ENCODE measurements at places on chromosomes 3 and 15.

DNA sequence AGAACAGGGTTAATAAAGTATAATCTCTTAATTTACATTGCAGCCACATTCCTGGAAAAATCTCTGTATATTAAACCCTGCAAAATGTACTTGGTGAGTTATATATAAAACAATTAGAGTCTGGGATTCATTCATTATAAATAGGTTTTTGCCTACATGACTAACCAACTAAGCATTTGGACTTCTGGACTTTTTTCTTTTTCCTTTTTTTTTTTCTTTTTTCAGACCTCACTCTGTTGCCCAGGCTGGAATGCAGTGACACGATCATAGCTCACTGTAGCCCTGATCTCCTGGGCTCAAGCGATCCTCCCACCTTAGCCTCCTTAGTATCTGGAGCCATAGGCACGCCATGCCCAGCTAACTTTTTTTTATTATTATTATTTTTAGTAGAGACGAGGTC is 4.5 kb downstream of the DNAJC13 start:
- no peak for DNase-seq

- DNase-seq = no peak
Measured at GRCh38 chr3:85586018-85586417, 627.2 kb downstream of the CADM2 start.

- DNase-seq = peak; percentile 17
Measured at GRCh38 chr3:69999140-70000027, at the start of gene SAMMSON. Gene SAMMSON (plus strand): TSS chr3:69999733.

DNA sequence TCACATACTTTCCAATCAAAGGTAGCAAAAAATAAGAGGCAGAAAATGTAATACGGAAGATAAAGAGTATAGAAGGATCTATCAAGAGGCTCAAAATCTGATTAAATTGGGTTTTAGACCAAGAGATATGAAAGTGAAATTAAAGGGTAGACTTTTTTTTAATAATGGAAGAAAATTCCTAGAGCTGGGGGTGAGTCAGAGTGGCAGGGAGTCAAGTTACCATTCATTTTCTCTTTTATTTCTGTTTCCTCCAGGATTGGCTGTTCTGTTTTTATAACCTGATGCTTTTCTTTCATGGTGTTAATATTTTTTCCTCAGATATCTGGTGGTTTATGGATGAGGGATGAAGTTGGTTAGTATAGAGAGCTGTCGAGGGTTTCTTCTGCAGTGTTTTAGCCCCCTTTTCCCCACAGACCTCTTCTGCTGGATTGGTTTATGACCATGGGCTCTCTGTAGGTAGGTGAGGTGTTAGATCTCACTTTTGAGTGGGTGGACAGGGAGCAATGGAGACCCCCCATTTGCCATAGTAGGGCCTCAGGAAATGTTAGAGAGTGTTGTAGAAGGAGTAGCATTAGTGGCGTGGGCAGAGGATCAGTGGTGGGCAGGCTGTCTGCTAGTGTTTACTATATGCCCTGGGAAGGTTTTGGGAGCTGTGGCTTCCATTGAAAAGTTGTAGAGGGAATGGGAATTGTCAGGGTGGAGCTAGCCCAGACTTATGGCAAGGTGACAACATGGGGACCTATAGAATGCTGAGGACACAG is 201.6 kb upstream of the GOLGA6L4 start:
- no peak for DNase-seq

DNA sequence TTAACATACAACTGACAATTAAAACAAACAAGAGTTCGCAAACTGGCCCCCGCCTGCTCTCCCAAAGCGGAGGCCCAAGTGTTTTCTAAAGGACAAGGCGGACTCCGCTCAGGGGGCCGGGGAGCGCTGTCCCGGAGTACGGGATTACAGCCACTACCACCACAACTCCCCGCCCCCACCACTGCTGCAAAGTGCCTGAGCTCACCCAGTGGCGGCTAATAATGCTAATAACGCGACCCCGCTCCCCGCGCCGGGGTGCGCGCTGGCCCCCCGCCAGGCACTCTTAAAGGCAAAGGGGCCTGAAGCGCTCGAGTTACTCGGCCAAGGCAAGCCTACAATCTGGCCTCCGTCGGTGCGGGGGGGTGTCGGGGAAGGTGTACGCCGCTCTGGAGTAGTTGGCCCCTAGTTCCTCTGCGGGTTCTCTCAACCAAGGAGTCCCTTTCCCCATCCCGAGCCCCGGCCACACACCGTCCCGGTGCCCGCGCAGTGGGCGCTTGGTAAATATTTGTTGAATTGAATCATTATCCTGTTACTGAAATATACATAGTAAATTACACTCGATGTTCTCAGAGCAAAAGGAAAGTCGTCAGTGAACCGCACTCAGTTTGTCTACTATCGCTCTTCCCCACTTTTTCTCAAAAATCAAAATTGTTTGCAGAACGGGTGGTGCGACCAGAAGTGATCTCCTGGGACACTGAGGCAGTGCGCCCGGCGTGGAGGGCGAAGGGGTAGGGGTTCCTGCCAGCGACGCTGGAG is 827 bp downstream of the WNT5A start:
- DNase-seq = peak; percentile 76

DNA sequence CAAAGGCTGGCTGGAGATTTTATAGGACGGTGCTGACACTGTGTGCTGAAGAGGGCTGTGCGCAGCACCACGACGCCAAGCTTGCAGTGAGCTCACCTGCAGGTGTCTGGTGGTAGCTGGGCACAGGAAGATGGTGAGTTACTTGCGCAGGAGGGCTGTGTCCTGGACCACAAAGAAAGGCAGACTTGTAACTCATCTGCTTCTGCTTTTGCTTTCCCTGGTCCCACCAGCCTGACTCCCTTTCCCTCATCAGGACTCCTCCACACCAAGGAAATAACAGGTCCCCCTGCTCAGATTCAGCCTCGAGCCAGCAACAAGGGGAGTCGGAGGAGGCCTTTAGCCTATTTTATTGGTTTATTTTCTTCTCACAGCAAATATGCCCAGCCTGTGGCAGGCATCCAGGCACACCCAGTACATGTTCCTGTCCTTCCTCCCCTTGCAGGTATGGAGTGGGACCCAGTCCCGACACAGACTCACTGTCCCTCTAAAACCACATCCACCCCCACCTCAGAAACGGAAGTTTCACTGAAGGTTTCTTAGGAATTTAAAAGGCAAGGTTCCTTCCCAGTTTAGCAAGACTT is 35.6 kb upstream of the FLNB start:
- DNase-seq = no peak

DNA sequence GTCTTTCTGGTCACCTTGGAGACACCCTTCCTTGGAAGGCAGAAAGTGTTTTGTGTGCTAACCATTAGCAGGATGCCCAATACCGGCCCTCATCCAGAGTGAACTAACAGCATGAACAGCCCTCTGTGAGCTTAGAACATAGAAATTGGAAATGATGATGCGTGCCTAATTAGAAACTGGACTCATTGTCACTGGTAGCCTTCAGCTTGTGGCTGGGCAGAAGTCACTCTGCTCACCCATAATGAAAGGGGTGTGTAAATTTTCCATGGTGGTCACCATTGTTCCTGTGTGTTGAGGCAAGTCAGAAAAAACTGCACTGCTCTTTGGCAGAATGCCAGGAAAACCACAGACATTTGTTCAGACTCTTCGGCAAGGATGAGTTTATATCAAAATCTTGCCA is 74.7 kb upstream of the CNTN4 start:
- no peak for DNase-seq

DNA sequence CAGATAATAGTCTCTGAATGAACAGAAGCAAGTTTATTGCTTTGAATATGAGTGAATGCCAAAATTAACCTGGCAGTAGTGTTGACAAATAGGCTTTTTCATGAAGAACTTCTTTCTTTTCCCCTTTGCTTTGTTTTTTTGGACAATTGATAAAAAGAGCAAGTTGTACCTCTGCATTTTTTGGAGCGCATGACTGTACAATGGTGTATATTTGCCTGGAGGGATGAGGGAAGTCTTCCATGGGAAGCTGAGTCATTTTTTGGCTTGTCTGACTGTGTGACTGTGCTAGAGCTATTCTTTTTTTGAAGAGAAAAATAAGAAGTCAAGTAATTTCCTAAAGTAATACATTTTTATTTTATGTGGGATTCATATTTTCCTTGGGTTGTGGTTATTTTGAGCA is 186.9 kb downstream of the KLHL25 start:
- no peak for DNase-seq

DNA sequence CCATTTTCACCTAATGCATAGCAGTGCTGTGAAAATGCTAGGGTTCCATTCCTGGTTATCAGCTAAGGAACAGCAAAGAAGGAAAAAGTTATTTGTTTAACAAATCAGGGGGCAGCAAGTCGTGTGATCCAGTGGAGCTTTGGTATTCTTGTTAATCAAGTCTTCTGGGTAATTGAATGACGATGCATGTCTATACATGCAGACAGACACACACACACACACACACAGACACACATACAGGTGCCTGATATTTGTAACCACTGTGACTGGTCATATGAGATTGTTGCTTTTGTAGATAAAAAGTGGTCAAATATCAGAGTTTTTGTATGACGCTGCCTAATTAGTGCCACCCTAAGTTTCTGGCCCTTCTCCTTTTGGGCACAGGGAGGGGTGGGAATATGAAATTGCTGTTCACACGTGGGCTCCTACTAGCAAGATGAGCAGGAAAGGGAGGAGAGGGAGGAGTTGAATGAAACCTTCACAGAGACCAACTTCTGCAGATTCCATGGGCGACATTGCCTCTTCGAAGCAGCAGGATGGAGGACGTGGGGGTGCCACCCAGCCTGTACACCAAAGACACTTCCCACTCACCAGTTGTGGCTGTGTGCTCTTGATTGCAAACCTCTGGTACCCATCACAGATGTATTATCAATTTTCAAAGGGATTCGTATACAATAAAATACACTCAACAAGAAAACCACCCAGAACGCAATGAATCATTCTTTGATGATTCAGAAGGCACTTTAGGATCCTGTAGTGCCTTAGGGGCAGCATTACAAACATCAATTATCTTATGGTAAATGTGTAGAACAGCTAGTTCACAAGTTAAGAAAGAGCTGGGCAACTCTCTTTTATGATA is 281.9 kb upstream of the ICE2 start:
- no peak for DNase-seq

DNA sequence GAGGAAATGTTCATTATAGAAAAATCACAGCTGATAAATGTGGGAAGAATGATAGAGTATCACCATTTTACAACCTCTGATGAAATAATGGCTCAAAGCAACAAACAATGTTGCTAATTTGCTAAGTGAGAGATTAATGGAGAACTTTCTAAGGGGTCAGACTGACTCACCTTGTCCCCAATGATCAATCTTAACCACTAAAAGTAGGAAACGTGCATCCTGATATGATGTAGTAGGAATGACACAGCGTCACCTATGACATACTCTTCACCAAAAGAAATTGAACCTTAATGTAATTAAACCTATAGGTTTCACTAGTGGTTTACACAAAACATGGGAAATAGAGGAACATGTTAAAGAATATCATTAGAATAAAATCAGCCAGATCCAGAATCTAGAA is 35.1 kb upstream of the MLF1 start:
- no peak for DNase-seq

DNA sequence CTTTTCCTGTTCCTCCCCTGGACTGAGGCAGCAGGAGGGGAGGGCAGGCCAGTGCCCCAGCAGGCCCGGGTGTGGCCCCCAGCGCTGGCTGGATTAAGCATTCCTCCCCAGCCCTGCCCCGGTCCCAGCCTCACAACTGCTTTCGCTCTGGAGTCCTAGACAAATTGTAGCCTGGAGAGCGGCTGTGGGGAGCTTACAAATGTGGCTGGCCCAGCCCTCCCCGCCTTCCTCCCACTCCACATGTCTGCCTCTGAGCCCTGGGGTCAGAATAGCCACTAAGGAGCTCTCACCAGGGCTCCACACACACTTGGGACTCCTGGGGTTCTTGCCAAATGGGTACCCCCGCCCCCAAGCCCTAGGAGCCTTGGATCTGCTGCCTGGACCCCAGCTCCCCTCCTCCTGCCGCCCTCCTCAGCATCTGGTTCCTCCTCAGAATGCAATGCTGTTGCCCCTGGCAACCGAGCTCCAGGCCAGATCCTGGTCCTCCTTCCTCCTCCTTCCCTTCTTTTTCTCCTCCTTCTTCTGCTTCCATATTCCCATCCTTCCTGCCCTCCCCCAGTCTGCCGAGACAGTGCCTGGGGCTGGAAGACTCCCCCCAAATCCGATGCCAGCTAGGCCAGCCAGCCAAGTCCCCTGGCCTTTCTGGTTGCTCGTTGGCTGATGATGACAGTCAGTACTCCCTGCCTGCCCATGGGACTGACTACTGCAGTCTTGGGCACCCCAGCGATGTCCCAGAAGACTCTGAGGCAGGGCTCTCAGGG is 91.1 kb downstream of the LINGO1 start:
- peak; percentile 81 for DNase-seq
